ENCODE measurements at places on chromosomes 11 and 22. TPM values are rescaled to one million over a fixed set of nuclear protein-coding genes. Genes with fewer than 3 reads are reported as not detected.
A peak's percentile ranks its signal among the peaks of the same experiment; 100 is the strongest.

Gene GAL
- not detected for total RNA-seq

Gene FAM83F
- total RNA-seq: 0.20 TPM

Gene OR2D2
- total RNA-seq: not detected

Gene KDM4D
- total RNA-seq: 1.3 TPM

Gene LRRC56
- total RNA-seq: 4.7 TPM

Gene OR4A16
- total RNA-seq: not detected

Gene KCTD14
- 0.22 TPM for total RNA-seq

Gene C11orf42
- not detected for total RNA-seq

Gene CSNK2A3
- total RNA-seq: 1.4 TPM

Gene APOA4
- total RNA-seq: not detected

Gene SMC1B
- 2.4 TPM for total RNA-seq

Gene ALDH3B2
- not detected for total RNA-seq

DNA sequence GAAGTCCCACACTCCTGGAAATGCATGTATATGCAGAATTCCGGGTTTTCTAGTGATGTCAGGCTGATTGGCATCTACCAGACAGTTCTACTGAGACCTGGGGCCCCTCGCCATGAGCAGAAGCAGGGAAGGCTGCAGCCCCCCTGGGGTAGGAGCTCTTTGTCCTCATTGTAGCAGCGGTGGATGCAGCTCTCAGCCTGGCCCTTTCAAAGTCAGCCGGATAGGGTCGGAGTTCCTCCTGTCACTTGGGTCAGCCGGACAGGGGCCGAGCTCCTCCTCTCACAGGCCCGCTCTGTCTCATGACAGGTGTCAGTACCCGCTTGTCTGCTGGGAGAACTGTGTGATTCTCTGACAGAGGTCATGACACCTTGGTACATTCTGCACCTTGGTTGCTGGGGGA lies 30.0 kb downstream of the MRGPRD start:
- no peaks in the 10 kb centered on the region for H3K27me3 ChIP-seq
- H3K27ac ChIP-seq: no peak overlapping the region
- H3K36me3 ChIP-seq: no peaks in the 10 kb centered on the region
- H3K4me3 ChIP-seq: no peak overlapping the region

- no peak overlapping the region for H3K27ac ChIP-seq
- H3K4me1 ChIP-seq: peaks cover 3% of the 10 kb centered on the region
- no peak for DNase-seq
- H3K4me3 ChIP-seq: no peak overlapping the region
These were observed 38.6 kb downstream of the ARHGAP1 start for GRCh38 chr11:46661836-46662235.

GRCh38 chr22:19932367-19933206 lies 9.0 kb upstream of the COMT start:
- no peak overlapping the region for H3K4me3 ChIP-seq
- H3K27ac ChIP-seq: no peak overlapping the region
- no peak for DNase-seq
- no peaks in the 10 kb centered on the region for H3K27me3 ChIP-seq
- peaks cover 18% of the 10 kb centered on the region for H3K36me3 ChIP-seq

GRCh38 chr11:69702769-69703452 lies 911 bp downstream of the FGF19 start:
- no peaks in the 10 kb centered on the region for H3K36me3 ChIP-seq
- H3K4me3 ChIP-seq: no peak overlapping the region
- peaks cover 66% of the 10 kb centered on the region for H3K27me3 ChIP-seq
- no peak for DNase-seq
- no peak overlapping the region for H3K27ac ChIP-seq

GRCh38 chr11:74450318-74450717 lies 17.0 kb downstream of the KCNE3 start:
- no peak for DNase-seq
- H3K27ac ChIP-seq: no peak overlapping the region
- peaks cover 2% of the 10 kb centered on the region for H3K27me3 ChIP-seq
- no peaks in the 10 kb centered on the region for H3K36me3 ChIP-seq

DNA sequence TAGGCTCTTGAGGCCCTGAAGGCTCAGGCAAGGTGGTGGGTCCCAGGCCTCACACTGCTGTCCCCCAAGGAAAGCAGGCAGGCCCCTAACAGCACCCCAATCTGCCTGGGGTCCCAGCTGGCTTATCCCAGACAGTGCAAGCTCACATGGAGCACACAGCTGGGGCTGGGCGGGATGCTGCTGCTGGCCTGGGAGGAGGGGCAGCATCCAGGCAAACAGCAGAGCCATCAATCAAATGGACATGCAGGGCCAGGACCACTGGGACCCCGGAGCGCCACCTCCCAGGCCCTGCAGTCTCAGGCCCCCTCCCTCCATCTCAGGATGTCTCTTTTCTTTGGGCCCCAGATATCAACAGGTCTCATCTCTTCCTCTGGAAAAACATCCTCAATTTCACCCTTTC lies 140.3 kb downstream of the BRD1 start:
- H3K4me3 ChIP-seq: no peak overlapping the region
- H3K4me1 ChIP-seq: no peaks in the 10 kb centered on the region
- no peaks in the 10 kb centered on the region for H3K36me3 ChIP-seq
- no peak for DNase-seq
- H3K27me3 ChIP-seq: peaks cover 10% of the 10 kb centered on the region

GRCh38 chr22:21074102-21074715 lies 28.5 kb downstream of the LRRC74B start:
- H3K4me1 ChIP-seq: no peaks in the 10 kb centered on the region
- H3K27ac ChIP-seq: no peak overlapping the region
- H3K4me3 ChIP-seq: no peak overlapping the region
- peaks cover 3% of the 10 kb centered on the region for H3K27me3 ChIP-seq
- H3K36me3 ChIP-seq: no peaks in the 10 kb centered on the region

DNA sequence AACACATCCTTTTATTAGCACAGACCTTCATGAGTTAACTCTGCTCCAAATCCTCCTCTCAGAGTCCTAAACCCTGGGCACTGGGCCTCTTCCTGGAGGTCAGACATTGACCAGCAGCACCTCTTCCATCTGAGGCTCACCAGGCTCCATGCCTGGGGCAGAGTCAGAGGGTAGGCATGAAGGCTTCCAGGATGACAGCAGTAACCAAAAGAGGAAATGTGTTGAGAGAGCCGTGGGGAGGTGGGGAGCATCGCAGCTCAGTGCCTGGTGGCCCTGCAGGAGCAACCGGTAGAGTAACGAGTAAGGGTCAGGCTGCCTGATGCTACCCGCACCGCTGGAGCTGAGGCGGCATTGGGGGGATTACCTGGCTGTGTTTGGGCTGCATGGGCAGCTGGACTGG lies 9.4 kb upstream of the NAV2 start:
- peaks cover 12% of the 10 kb centered on the region for H3K27me3 ChIP-seq
- no peak overlapping the region for H3K27ac ChIP-seq
- no peaks in the 10 kb centered on the region for H3K4me1 ChIP-seq
- no peak for DNase-seq
- H3K36me3 ChIP-seq: no peaks in the 10 kb centered on the region

- no peak overlapping the region for H3K27ac ChIP-seq
- H3K27me3 ChIP-seq: no peaks in the 10 kb centered on the region
- no peak overlapping the region for H3K4me3 ChIP-seq
- H3K4me1 ChIP-seq: peaks cover 55% of the 10 kb centered on the region
These were observed 1.8 kb upstream of the CD82 start for GRCh38 chr11:44563711-44564110.

- no peaks in the 10 kb centered on the region for H3K27me3 ChIP-seq
- no peak for DNase-seq
- H3K27ac ChIP-seq: no peak overlapping the region
- no peak overlapping the region for H3K4me3 ChIP-seq
- peaks cover 33% of the 10 kb centered on the region for H3K4me1 ChIP-seq
These were observed 16.9 kb downstream of the CTNND1 start for GRCh38 chr11:57778318-57779037.

GRCh38 chr11:124519850-124520549 lies 23.5 kb downstream of the OR8B12 start:
- no peaks in the 10 kb centered on the region for H3K36me3 ChIP-seq
- H3K4me1 ChIP-seq: no peaks in the 10 kb centered on the region
- DNase-seq: no peak
- H3K4me3 ChIP-seq: no peak overlapping the region
- peaks cover 3% of the 10 kb centered on the region for H3K27me3 ChIP-seq
- H3K27ac ChIP-seq: no peak overlapping the region

GRCh38 chr11:119047205-119047604 lies 9.8 kb downstream of the HYOU1 start:
- peaks cover 31% of the 10 kb centered on the region for H3K36me3 ChIP-seq
- H3K4me3 ChIP-seq: no peak overlapping the region
- H3K27ac ChIP-seq: peak overlapping the region; percentile 47
- H3K4me1 ChIP-seq: peaks cover 1% of the 10 kb centered on the region
- no peak for DNase-seq
- no peaks in the 10 kb centered on the region for H3K27me3 ChIP-seq

GRCh38 chr11:109954534-109954933 lies 138.7 kb upstream of the ZC3H12C start:
- DNase-seq: no peak
- no peak overlapping the region for H3K4me3 ChIP-seq
- H3K36me3 ChIP-seq: no peaks in the 10 kb centered on the region
- peaks cover 8% of the 10 kb centered on the region for H3K4me1 ChIP-seq

DNA sequence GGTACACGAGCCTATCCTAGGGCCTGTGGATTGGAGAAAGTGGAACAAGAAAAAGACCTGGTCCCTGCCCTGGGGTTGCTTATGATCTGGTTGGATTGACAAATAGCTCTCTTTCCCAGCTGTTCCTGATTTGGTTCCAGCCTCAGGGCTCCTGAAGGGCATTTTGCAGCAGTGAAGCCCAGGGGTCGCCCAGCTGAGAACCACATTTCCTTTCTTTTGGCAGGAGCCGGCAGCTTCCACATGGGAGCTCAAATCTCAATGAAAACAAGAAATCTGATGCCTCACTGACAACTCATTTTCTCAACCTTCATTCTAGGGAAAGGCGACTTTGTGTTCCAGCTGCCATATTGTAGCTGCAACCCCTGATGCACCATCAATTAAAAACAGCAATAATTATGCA lies 140.6 kb upstream of the CADM1 start:
- DNase-seq: no peak
- no peaks in the 10 kb centered on the region for H3K4me1 ChIP-seq
- H3K27ac ChIP-seq: no peak overlapping the region
- H3K27me3 ChIP-seq: no peaks in the 10 kb centered on the region

DNA sequence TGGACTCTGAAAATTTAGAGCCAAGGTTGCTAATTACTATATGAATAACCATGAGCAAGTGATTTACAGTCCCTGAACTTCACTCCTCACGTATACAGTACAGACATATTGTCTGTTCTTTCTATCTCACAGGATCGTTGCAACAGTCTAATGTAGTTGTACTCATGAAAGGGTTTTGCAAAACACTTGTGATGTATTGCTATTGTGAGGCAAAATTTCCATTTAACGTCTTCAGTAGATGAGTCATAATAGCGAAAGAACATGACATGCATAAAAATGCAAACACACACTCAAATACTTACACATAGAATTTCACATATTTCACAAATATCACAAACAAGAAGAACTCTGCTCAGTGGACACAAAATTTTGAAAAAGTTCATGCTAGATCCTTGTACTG lies 134.6 kb upstream of the TRPC6 start:
- H3K36me3 ChIP-seq: no peaks in the 10 kb centered on the region
- H3K27me3 ChIP-seq: no peaks in the 10 kb centered on the region
- H3K27ac ChIP-seq: no peak overlapping the region
- H3K4me3 ChIP-seq: no peak overlapping the region
- no peak for DNase-seq
- no peaks in the 10 kb centered on the region for H3K4me1 ChIP-seq

- H3K36me3 ChIP-seq: peaks cover 61% of the 10 kb centered on the region
- no peak for DNase-seq
- no peak overlapping the region for H3K27ac ChIP-seq
- H3K4me3 ChIP-seq: no peak overlapping the region
These were observed 42.2 kb downstream of the POLD3 start for GRCh38 chr11:74634537-74634936.

DNA sequence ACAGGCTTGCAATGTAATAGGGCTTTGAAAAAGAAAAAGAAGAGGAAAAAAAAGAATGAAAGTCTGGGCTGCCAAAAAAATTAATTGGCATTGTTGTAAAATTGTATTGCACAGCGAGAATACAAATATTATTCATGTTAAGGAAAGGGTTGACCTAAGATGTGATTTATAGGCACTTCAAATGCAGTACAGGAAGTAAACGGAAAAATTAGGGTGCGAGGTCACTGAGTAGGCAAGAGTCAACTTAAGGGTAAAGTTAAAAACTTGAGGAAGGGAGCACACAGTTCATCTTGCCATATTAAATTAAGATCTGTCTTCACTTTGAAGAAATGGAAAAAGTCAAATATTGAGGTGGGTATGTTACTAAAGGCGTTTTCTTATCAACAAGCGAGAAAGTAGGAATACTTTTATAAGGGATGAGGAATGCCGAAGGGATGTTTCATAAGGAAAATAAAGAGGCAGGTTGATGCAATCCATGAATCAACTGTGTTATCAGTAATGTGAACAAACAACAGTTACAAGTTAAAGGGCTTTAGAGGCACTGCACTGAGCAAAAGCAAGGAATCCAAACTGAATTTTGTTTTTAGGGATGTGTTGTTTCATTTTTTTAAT lies 123.0 kb downstream of the WT1 start:
- no peak overlapping the region for H3K27ac ChIP-seq
- H3K4me1 ChIP-seq: peaks cover 9% of the 10 kb centered on the region
- no peak overlapping the region for H3K4me3 ChIP-seq
- H3K27me3 ChIP-seq: peaks cover 4% of the 10 kb centered on the region
- H3K36me3 ChIP-seq: no peaks in the 10 kb centered on the region

- no peak overlapping the region for H3K27ac ChIP-seq
- no peaks in the 10 kb centered on the region for H3K4me1 ChIP-seq
- no peak for DNase-seq
- no peaks in the 10 kb centered on the region for H3K27me3 ChIP-seq
These were observed 3.5 kb downstream of the OR51B5 start for GRCh38 chr11:5339771-5340322.

- H3K4me3 ChIP-seq: no peak overlapping the region
- DNase-seq: no peak
- H3K27ac ChIP-seq: no peak overlapping the region
- no peaks in the 10 kb centered on the region for H3K36me3 ChIP-seq
- H3K27me3 ChIP-seq: peaks cover 3% of the 10 kb centered on the region
These were observed 6.6 kb upstream of the GAS2 start for GRCh38 chr11:22659783-22660182.

DNA sequence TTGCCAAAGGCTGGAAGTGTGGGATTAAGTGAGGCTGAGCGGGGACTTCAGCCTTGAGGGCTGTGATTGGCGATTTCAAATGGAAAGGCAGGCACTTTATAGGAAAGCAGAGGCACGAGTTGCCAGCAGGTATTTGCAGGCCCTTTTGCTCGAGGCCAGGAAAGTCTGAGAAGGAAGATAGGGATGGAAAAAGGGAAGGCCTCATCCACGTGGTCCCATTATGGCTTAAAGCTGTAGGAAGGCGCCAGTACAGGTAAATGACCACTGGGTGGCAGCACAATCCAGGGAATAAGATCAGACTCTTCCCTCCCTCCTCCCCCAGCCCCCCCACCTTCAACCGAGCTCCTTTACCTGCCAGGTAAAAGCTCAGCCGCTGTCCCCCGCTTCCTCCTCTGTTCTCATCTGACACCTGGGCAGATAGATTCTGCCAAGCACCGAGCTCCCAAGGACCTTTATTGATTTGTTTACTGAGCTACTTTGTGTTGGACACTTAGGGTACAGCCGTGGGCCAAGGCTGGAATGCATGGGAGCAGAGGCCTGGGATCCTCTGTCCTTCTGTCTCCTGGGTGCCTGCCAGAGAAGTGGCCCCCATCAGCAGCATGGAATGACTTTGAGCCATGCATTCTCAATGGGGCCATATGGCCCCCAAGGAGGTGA lies 7.5 kb downstream of the P2RX3 start:
- no peak overlapping the region for H3K4me3 ChIP-seq
- H3K4me1 ChIP-seq: peaks cover 4% of the 10 kb centered on the region
- H3K36me3 ChIP-seq: no peaks in the 10 kb centered on the region
- no peak overlapping the region for H3K27ac ChIP-seq
- DNase-seq: peak; percentile 52

Data from activated naive CD8-positive, alpha-beta T cell treated with anti-CD3 and anti-CD28 coated beads, Interleukin-2, amount 10 ng/mL, durations not matched to agents 7 days and 5 days (primary cell).